ENCODE measurements at places on chromosomes 6 and 20. TPM values are rescaled to one million over a fixed set of nuclear protein-coding genes. Genes with fewer than 3 reads are reported as not detected.

Gene MCCD1
- total RNA-seq = not detected

Gene GSTA2
- total RNA-seq = not detected

Gene RBBP8NL
- not detected for total RNA-seq

Gene KIF25
- not detected for total RNA-seq

Gene CST5
- total RNA-seq = not detected

Gene MDFI
- total RNA-seq = 19.5 TPM

Gene HRH3
- not detected for total RNA-seq
